ENCODE measurements at places on chromosomes 7 and 10. TPM values are rescaled to one million over a fixed set of nuclear protein-coding genes. Genes with fewer than 3 reads are reported as not detected.
A peak's percentile ranks its signal among the peaks of the same experiment; 100 is the strongest.

- no peak for DNase-seq
Measured at GRCh38 chr7:22882106-22882505, 59.5 kb upstream of the TOMM7 start.

GRCh38 chr10:52633266-52633665 is 139.3 kb downstream of the MBL2 start:
- no peak for DNase-seq

The HMX2 gene
- total RNA-seq = not detected

DNA sequence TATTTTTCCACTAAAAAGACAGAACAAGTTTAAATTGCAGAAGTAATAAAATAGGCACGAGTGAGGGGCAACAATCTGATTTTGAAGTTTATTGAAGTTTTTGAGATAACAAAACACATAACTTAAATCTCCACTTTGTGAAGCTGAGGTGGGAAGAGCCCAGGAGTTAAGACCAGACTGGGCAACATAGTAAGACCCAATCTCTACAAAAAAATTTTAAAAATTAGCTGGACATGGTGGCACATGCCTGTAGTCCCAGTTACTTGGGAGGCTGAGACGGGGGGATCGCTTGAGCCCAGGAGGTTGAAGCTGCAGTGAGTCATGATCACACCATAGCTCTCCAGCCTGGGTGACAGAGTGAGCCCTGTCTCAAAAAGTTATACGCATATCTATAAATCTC is 11.2 kb downstream of the UPF2 start:
- DNase-seq = no peak

The CD36 gene
- total RNA-seq = not detected

The NUB1 gene
- total RNA-seq = 47.0 TPM

DNA sequence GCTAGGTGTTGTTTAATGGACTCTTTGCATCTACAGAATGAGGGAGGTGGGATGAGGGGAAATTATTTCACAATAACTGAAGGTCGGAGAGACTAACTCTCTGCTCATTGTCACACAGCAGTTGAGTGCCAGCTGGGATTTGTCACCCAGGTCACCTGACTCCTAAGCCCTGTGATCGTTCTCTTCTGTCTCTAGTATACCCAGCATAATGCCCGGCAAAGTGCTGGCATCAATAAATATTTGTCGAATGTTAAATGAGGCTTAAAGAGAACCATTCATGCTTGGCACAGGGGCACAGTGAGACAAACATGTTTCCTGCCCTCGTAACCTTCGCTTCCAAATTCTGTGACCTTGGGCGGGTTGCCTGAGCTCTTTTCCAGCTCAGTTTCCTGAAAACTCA is 70.8 kb downstream of the TCF7L2 start:
- no peak for DNase-seq

- DNase-seq = peak; percentile 60
Measured at GRCh38 chr10:112434988-112435619, 11.6 kb downstream of the ZDHHC6 start.

- DNase-seq = no peak
Measured at GRCh38 chr7:24444666-24445440, 128.4 kb upstream of the PALS2 start.

DNA sequence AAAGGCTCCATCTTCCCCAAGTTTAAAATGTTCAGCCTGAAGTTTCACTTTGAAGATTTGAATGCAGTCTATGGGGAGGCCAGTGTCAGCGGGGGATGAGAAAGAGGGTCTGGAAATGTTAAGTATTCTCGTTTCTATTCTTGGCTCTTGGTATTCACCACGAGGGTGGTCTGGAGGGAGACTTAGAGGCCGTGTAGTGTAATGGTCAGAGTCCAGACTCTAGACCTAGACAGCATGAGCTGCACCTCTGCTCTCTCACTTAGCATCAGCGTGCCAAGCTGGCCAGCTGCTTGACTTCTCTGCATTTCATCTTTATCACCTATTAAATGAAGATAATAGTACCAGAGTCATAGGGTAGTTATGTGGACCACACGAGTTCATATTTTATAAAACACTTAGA is 57.9 kb downstream of the MKX start:
- DNase-seq = no peak
